ENCODE measurements at places on chromosomes 11 and 22.

GRCh38 chr11:1498262-1498661 lies 11.7 kb upstream of the MOB2 start:
- DNase-seq, result no peak

GRCh38 chr11:118791961-118792569 lies 1.1 kb upstream of the DDX6 start:
- DNase-seq, result no peak

GRCh38 chr22:31332886-31333285 lies 13.3 kb downstream of the PATZ1 start:
- DNase-seq, result no peak

DNA sequence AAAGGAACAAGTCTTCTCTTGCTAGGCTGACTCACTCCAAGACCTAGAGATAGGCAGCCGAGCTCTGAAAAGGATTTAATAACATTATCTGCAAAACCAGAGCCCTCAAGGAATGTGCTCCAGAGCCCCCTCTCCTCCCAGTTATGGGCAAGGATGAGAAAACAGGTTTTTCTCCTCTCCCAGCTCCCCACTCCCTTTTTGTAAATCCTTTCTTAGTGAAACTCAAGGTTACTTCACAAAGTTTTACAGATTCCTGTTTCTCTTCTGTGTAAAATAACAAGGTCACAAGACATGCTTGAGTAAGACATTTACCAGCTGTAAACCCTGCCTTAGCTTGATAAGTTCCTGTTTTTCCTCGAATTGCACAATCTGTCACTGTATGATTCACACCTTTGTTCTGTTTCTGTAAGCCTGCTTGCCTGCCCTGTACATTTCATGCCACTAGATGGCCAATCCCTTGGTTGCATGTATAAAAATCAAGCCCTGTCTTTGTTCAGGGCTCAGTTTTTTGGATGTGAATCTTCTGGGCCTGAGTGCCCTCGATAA lies 489.4 kb downstream of the KCNA4 start:
- DNase-seq, result no peak

- peak; percentile 46 for DNase-seq
Measured at GRCh38 chr11:46352063-46352841, 5.0 kb downstream of the DGKZ start.

GRCh38 chr11:128336203-128336602 lies 251.2 kb downstream of the ETS1 start:
- no peak for DNase-seq

GRCh38 chr22:23862103-23862502 lies 4.4 kb downstream of the SLC2A11 start:
- DNase-seq, result peak; percentile 21

DNA sequence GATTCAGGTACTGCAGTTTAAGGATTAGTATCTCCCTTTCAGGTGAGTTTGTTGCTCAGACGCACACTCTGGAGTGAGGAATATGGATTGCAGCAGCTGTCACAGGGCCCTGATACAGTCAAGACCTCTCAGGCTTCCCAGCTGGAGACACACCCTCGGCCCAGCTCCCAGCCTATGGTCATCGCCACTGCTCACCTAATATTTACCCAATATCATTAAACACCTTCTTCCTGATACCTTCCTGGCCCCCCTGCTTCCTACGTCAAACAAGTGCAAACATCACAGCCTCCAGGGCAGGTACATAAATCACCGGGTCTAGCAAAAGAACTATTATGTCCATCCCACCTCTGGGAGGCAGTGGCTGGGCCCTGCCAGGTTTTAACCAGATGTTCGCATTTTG lies 213.3 kb downstream of the MN1 start:
- no peak for DNase-seq

DNA sequence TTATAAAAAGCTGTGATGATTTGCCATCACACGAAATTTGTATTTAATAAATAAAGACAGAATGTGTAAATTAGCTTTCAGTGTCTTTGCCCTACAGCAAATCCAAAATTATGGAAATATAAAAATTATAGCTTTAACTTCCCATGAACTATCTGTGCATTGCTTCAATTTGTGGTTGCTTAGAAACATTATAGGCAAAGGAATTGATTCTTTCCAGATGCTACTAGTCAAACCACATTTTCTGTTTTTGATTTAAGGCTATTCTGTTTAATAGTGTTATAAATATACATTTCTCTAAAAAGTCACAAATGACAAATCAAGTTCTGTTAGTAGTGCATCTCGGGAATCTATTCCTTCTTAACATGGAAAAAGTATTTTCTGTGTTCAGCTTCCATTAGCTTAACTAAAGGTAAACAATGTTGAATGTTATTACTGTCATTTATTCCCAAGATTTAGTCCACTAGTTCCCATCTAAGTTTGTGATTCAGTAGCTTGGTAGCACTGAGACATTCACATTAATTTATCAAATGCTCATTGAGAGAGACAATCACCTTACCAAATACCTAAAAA lies 1086.3 kb upstream of the CCDC90B start:
- DNase-seq, result no peak

GRCh38 chr11:87437133-87437843 lies 399.6 kb downstream of the TMEM135 start:
- no peak for DNase-seq

GRCh38 chr22:32016081-32016480 lies 27.0 kb upstream of the SLC5A1 start:
- DNase-seq, result no peak

GRCh38 chr11:35974882-35975589 lies 31.2 kb downstream of the LDLRAD3 start:
- no peak for DNase-seq

- no peak for DNase-seq
Measured at GRCh38 chr22:46572911-46573780, 35.7 kb upstream of the CELSR1 start.

GRCh38 chr11:31619980-31620379 lies 110.4 kb downstream of the ELP4 start:
- DNase-seq, result no peak

GRCh38 chr11:128042290-128042751 lies 545.0 kb downstream of the ETS1 start:
- DNase-seq, result no peak

- no peak for DNase-seq
Measured at GRCh38 chr11:123236879-123237278, 41.8 kb upstream of the CLMP start.

DNA sequence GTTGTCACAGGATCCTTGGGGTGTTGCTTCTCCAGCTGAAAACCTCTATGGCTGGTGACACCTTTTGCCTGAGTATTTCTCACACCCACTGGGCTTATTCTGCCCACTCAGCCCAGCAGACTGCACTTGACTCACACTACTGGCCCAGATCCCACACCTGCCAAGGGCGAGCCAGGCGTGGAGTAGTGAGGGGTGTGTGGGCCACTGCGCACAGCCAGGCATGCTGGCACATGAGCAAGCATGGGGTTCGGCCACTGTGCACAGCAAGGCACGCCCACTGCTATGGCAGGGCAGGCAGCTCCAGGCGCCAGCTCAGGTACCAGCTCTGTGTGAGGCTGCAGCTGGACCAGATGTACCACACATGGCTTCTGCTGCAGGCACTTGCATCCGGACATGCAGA lies 116.5 kb upstream of the MTNR1B start:
- DNase-seq, result no peak

- DNase-seq, result no peak
Measured at GRCh38 chr11:68043029-68043348, 4.2 kb downstream of the TCIRG1 start.

DNA sequence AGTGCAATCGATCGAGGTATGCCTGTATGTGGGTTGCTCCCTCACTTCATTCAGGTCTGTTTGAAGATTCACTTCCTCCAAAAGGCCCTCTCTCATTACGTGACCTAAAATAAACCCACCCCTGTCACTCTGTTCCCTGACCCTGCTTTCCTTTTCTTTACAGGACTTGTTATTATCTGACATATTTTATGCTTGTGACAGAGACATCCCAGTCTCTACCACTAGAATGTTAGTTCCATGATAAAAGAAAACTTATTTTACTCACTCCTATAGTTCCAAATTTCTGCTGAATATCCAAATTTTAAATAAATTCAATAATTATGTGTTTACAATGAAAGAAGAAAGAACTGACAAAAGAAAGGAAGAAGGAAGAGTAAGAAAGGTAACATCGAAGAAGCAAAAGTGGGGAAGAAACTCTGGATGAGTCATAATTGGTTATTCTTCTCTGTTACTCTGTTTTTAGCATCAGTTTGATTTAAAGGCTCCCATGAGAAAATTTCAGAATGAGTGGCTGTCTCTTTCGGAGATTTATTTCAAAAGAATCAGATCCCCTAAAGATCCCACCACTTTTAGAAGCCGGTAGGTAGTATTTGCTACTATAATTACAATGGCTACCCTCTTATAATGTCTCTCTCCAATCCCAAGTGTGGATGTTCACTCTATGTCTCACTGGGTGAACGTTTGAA lies 33.5 kb downstream of the ENTHD1 start:
- no peak for DNase-seq

- DNase-seq, result no peak
Measured at GRCh38 chr11:110199184-110199981, 97.0 kb downstream of the RDX start.

DNA sequence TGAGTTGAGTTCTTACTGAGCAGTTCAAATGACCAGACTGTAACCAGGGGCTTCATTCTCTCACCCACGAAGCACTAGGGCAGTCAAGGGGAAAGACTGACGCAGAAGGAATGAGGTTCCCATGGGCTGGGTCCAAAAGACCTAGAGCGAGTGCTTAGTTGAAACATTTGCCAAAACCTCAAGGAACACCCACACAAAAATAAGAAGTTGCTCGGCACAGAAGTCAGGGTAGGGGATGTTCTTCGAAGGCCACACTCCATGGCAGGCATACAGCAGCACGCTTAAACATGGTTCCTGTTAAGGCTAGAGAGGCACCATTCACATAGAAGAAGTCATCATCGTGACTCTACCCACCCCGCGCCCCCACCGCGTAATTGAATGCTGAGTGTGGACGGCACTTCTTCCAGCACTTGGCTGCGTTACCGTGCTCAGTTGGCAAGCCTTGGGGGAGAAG lies 52.9 kb downstream of the TIMP3 start:
- no peak for DNase-seq

GRCh38 chr11:112759418-112759817 lies 201.8 kb upstream of the NCAM1 start:
- no peak for DNase-seq

GRCh38 chr11:105183426-105183825 lies 43.9 kb upstream of the CARD18 start:
- no peak for DNase-seq

DNA sequence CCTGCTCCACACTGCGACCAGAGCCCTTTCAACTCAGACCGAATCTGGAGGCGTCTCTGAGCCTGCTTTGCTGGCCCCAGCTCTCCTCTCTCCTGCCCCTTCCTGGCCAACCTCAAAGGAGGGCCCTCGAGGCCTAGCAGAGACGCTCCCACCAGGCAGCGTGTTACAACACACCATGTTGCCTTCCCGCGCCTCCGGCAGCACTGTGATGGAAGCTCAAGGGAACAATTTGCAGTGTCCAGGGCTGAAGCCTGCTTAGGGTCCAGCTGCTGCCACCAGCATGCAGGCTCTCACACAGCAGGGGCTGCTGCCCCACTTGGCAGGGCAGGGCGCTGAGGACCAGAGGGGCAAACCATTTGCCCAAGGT lies 18.4 kb downstream of the LINC01488 start:
- no peak for DNase-seq

GRCh38 chr11:128737704-128738103 lies 43.8 kb downstream of the FLI1 start:
- DNase-seq, result no peak

- no peak for DNase-seq
Measured at GRCh38 chr22:49566141-49566541, 261.5 kb downstream of the BRD1 start.

GRCh38 chr22:34934261-34934660 lies 131.7 kb upstream of the ISX start:
- no peak for DNase-seq

- DNase-seq, result no peak
Measured at GRCh38 chr11:8213376-8213775, 44.6 kb upstream of the RIC3 start.

- no peak for DNase-seq
Measured at GRCh38 chr11:126585774-126586491, 230.4 kb downstream of the ST3GAL4 start.

- DNase-seq, result no peak
Measured at GRCh38 chr11:35255514-35255913, 116.5 kb downstream of the CD44 start.

GRCh38 chr11:79668575-79668974 lies 227.7 kb upstream of the TENM4 start:
- DNase-seq, result no peak

- no peak for DNase-seq
Measured at GRCh38 chr11:9710852-9711251, 47.0 kb downstream of the SWAP70 start.

DNA sequence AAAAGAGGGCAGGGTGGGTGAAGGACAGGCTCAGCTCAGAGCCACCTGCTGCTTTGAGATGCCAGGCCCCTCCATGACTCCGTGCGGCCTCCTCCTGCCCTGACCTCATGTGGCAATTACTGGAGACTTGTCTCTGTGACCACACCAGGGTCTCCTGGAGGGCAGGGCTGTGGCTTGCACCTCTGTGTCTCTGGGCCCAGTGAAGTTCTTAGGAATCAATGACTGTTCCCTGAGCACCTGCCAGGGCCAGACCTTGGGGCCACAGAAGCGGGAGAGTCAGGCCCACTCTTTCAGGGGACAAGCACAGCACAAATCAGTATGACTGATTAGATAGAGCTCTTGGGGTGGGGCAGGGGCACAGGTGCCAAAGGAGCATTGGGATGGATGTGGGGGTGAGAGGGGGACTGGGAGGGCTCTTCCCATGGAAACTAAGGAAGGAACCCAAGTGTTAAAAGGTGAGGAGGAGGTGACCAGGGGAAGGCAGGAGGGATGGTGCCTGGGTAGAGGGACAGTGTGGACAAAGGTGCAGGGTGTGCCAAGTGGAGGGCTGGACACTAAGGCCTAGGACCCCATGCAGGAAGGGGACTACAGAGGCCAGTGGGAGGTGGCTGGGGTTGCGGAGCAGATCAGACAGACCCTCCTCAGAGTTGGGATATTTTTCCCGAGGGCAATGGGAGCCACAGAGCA lies 77.3 kb upstream of the SHISAL1 start:
- DNase-seq, result no peak

DNA sequence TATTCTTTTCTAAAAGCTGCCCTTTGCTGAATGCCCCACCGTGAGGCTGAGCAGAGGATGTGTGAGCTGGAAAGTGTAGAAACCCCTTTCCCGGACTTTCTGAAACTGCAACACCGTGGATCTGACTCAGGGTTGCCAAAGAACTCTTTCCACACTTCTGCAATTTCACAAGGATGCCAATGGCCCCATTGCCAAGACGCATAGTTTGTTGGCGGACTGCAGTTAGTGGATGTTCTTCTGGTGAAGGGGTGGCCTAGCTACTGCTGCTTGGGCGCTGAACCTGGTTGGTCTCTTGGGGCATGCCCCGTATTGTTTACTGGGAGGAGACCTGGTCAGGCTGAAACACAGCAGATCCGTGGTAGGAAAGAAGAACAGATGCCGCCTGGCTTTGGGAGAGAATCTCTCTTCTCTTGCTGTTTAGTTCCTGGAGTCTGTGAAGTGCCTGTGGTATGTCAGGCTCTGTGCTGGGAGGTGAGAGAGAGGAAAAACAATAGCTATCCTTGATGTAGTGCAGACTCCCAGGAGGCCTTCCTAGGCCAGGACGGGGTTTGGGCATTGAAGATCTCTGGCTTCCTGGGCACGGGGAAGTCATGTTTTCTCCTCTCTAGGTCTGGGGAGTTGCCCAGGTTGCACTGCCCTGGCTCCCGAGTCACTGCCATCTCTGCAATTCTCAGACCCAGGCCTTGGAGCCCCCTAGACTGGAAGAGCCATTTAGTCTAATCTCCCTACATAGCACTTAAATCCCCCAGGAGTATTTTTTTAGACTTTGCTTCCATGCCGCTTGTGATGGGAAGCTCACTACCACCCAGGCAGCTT lies 26.9 kb downstream of the CD82 start:
- DNase-seq, result no peak

- DNase-seq, result no peak
Measured at GRCh38 chr11:122234257-122234656, 118.2 kb upstream of the BLID start.
